ENCODE measurements at places on chromosomes 12 and 14.

DNA sequence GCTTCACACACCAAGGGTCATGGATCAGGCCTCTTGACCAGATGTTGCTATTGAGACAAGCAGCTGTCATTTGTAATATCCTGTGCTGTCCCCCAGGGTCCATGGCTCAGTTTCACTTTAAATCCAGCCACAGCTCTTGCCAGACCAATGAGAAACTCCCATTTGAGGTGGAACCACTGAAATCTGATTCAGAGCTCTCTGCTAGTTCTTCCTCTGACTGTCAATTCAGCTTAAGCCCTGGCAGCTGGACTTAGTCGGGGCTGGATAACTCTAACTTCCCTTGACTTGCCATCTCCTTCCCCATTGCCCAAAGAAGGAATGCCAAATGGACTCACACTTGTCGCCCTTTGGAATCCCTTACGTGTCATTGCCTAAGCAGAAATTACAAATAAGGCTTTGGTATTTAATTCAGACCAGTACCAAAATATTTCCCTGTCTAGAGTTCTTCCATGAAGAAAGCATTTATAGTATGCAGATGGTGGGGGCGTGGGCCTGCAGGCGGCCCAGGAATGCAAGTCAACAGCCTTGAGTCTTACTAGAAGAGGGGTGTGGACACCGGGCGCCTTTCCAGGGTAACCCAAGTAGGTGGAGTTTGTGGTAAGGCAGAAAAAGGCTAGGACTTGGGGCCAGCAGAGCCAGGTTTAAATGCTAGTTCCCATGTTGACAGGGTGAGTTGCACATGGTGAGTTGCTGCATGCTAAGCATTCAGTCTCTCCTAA, 96.9 kb upstream of the TMPO start:
- DNase-seq: no peak

DNA sequence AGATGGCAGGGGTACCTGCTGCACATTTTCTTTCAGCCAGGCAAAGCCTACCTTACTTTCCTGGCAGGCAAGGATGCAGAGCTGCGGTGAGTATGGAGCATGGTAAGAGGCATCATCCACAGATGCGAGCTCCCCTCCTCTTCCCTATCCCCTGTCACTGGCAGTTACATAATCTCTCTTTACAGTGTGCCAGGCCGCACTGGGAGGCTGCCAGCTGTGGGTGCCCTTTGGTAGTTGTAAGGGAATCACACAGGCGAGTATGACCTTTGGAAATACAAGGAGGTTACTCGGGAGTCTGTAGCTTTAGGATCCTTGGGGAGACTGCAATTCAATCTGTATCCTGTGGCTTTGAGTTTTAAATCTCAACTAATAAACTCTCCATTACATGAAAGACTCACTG, 132.5 kb downstream of the KTN1 start:
- DNase-seq: no peak

- DNase-seq: no peak
Observed at GRCh38 chr14:51844081-51844881, 16.1 kb upstream of the GNG2 start.

DNA sequence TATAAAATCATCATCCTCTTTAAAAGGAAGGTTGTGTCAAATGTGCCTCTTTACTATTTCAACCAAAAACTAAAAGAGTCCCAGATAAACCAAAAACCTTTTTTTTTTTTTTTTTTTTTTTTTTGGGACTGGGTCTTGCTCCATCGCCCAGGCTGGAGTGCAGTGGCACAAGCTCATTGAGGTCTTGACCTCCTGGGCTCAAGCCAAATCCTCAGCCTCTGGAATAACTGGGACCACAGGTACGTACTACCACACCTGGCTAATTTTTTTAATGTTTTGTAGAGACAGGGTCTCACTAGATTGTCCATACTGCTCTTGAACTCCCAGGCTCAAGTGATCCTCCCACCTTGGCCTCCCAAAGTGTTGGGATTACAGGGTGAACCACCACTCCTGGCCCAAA, 16.4 kb upstream of the SELPLG start:
- no peak for DNase-seq

DNA sequence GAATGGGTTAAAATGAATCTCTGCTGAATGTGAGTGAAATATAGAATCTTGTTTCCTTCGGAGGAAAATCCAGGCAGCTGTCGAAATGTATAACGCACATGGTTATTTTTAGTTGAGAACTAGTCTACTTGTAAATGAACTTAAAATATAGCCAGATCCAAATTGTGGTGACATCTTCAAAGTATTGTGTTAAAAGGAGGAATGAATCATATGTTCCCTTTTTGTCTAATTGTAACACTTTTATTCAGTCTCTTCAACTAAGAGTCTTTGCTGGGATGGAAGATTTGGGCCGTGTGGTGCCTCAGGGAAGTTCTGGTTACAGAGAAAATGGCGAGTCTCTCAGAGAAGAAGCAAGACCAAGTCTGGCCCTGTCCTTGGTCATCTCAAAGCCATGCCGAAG, 82.5 kb downstream of the SLC4A8 start:
- DNase-seq: no peak

DNA sequence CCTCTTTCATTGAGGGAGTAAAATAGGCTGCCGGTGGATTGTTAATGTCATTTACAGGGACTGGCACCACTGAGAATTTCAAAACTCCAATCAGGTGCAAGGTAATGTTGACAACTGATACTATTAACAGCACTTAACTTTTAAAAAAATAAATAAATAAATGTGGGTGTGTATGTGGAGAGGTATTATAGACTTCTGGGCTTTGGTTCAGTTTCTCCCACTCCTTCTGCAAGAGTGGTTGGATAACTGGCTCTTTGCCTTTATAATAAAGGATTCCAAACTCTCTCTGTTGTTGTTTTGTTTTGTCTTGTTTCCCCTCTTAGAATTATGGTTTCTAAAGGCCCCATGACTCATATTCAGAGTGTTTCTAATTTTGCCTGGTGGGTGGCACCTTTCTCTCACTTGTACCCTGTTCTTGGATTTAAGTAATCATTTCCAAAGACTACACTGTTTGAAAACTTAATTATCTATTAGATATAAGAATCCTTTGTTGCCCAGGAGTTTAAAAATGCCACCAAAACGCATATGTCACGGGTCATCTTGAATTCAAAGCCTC, 151.6 kb upstream of the ARID2 start:
- DNase-seq: no peak

- no peak for DNase-seq
Observed at GRCh38 chr12:8823565-8824300, 1.3 kb downstream of the A2ML1 start.

DNA sequence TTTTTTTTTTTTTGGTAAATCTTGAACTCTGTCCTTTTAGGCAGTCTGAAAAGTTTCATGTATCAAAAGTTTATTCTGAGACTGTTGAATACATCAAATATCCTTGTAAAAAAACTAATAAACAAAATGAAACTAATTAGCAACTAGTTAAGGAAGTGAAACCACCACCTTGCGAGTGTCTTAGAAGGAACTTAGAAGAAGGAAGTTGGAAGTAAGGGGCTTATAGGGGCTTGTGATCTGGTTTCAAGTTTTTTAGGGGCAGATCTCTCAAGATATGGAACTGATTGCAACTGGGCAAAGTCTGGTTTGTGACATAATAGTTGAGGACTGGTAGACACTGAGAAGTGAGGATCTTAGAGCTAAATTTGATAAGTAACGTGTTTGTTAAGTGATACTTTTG, 748.8 kb downstream of the C12orf50 start:
- no peak for DNase-seq

- DNase-seq: no peak
Observed at GRCh38 chr12:16348435-16349130, 1.1 kb downstream of the MGST1 start.

DNA sequence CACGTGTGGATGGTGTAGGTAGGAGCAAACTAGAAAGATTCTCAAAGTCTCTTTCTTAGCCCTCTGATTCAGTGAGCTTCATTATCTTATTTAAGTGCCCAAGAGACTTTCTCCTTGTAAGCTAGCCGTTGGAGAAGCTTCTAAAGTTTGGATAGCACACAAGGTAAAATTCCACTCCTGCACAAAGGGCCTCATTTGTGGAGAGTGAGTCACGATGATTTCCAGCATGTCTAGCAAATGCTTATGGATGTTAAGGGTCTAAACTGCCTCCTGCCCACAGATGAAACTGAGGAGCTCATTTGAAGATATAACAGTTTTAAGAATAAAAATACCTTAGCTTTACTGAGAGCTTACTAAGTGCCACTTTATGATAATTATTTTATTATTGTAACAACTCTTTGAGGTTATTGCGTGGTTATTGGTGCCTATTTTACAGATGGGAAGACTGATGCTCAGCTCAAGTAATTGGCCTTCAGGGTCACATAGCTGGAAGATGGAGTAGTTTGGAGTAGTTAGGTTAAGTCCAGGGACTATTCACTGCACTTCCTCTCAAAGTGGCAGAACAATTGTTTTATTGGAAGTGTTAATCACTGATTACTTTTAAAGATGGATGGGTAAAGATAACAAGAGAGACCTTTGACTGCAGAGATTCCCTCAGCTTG, 78.7 kb upstream of the HIF1A start:
- DNase-seq: no peak

DNA sequence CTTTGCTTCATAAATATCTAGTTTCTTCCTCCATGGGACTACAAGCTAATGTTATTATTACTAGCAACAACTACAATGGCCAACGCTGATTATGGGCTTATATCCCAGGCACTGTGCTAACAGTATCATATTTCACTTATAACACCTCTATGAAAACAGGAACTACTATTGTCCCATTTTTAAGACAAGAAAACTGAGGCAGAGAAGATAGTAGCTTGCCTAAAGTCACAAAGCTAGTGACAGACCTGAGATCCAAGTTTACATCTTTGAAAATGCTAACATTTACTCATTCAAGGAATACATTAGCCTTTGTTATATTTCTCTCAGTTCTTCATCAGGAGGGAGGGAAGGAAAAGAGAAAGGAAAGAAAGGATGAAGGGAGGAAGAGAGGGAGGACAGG, 32.8 kb downstream of the GIT2 start:
- DNase-seq: no peak

GRCh38 chr12:56900583-56900982, 33.6 kb downstream of the SDR9C7 start:
- no peak for DNase-seq

- DNase-seq: no peak
Observed at GRCh38 chr12:83408851-83409250, 722.1 kb downstream of the TMTC2 start.

DNA sequence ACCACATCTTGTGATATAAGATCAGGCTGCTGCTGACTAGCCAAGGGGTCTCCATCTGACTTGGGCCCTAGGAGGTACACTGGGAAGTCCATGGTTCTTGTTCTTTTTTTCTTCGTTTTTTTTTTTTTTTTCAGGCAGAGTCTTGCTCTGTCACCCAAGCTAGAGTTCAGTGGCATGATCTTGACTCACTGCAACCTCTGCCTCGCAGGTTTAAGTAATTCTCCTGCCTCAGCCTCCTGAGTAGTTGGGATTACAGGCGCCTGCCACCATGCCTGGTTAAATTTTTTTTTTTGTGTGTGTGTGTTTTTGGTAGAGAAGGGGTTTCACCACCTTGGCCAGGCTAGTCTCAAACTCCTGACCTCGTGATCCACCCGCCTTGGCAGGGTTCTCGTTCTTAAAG, 178.2 kb downstream of the RMST start:
- DNase-seq: no peak

GRCh38 chr12:108207791-108208730, 79.0 kb downstream of the WSCD2 start:
- DNase-seq: no peak

DNA sequence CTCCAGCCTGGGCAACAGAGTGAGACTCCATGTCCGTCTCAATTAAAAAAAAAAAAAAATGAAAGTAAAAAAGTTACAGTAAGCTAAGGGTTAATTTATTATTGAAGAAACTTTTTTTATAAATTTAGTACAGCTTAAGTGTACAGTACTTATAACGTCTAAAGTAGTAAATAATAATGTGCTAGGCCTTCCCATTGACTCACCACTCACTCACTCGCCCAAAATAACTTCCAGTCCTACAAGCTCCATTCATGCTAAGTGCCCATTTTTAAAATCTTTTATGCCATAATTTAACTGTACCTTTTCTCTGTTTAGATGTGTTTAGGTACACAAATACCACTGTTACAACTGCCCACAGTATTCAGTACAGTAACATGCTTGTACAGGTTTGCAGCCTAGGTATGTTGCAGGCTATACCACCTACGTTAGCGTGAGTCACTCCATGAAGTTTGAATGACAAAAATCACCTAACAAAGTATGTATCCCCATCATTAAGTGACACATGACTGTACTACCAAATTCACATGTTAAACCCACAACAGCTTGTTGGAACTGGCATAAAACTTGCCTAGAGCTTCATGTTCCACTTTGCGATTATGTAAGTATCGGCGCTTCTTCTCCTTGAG, 10.7 kb downstream of the KANSL2 start:
- DNase-seq: no peak

DNA sequence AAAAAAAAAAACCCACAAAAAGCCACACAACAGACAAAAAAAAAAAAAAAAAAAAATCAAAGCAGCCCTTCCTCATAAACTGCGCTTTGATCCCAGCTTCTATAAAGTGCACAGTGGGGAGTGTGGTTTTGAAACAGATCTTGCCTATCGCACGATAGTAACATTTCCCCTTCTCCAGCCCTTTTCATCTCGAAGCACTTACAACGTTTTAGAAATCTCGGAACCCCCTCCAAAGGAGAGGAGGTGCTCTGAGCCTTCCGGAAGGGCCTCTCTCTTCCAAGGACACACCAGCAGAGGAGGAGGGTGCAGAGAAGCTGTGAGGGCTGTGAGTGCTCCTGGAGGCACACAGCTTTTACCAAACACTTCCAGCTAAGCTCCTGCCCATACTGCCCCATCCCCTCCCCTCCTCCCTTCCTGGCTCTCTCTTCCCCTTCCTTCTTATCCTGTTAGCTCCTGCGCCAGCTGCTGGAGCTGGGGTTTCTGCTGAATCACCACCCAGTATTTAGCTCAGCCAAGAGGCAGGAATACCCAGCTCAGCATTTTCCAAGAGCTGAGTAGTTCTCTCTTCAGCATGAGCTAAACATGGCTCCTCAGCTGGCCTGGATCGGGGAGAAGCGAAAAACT, 28.4 kb downstream of the SLC7A8 start:
- peak; percentile 66 for DNase-seq

DNA sequence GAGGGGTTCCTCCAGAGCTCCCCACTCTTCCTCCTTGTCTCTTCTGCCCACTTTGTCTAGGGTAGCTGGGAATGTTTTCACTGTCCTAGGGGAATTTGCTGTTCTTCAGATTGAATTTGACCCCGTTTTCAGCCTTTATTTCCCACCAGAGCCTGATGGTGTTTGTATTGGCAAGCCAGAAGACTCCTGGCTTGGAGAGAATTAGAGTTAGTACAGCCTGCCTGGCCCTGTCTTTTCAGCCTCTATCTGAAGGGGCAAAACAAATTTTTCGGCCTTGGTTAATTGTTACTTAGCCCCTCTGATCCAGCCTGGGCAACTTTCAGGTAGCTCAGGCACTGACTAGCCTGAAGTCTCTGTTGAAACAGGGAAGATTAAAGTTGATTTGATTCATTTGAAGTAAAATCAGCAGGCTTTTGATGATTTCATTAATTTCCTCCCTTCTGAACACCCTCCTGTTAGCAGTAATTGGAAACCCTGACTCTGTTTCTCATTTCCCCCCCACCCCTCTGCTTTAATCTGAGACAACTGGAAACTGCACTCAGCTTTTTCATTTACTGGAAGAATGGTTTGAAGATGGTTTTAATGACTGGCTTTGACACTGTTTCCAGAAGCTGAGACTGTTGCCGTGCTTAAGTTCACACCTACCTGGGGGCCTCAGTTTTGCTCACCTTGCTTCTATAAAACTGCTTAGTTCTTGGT, 63.3 kb downstream of the SUSD6 start:
- no peak for DNase-seq

- no peak for DNase-seq
Observed at GRCh38 chr12:95674631-95675030, 115.9 kb downstream of the NTN4 start.
